ENCODE measurements at places on chromosomes 1 and 21. TPM values are rescaled to one million over a fixed set of nuclear protein-coding genes. Genes with fewer than 3 reads are reported as not detected.

- peaks cover 3% of the 10 kb centered on the region for H3K27me3 ChIP-seq
- no peak for DNase-seq
- no peaks in the 10 kb centered on the region for H3K4me1 ChIP-seq
- no peak overlapping the region for H3K4me3 ChIP-seq
- H3K36me3 ChIP-seq: no peaks in the 10 kb centered on the region
Measured at GRCh38 chr1:67618285-67619018, 66.5 kb upstream of the GADD45A start.

GRCh38 chr21:39392981-39393380 lies 44.1 kb upstream of the HMGN1 start:
- H3K4me3 ChIP-seq: no peak overlapping the region
- H3K27me3 ChIP-seq: no peaks in the 10 kb centered on the region
- no peak overlapping the region for H3K27ac ChIP-seq
- H3K4me1 ChIP-seq: peaks cover 11% of the 10 kb centered on the region

GRCh38 chr21:44357064-44357837 lies 3.8 kb downstream of the TRPM2 start:
- DNase-seq: no peak
- no peak overlapping the region for H3K27ac ChIP-seq
- peaks cover 47% of the 10 kb centered on the region for H3K4me1 ChIP-seq

GRCh38 chr1:50237056-50237455 lies 128.3 kb downstream of the ELAVL4 start:
- no peak overlapping the region for H3K4me3 ChIP-seq
- DNase-seq: no peak
- H3K4me1 ChIP-seq: no peaks in the 10 kb centered on the region
- no peaks in the 10 kb centered on the region for H3K27me3 ChIP-seq
- H3K27ac ChIP-seq: no peak overlapping the region

DNA sequence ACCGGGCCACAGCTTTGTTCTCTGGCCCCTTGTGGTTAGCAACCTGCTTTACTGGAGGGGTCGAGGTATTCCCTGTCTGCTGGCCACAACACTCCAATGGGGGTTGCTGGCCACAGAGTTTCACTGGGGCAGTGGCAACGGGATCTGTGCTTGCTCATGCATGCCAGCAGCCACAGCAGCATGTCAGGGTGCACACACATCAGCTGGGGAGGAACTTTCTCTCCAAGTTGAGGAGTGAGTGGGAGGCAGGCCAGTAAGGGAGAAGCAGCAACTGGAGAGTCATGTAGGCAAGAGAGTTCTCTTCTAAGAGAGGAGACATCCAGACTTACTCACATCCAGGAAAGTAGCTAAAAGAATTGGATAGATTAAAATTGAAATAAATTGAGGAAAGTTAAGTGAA lies 38.0 kb downstream of the SAMD13 start:
- H3K36me3 ChIP-seq: peaks cover 7% of the 10 kb centered on the region
- peaks cover 2% of the 10 kb centered on the region for H3K27me3 ChIP-seq
- H3K4me1 ChIP-seq: peaks cover 2% of the 10 kb centered on the region
- H3K4me3 ChIP-seq: no peak overlapping the region
- DNase-seq: no peak
- H3K27ac ChIP-seq: no peak overlapping the region

DNA sequence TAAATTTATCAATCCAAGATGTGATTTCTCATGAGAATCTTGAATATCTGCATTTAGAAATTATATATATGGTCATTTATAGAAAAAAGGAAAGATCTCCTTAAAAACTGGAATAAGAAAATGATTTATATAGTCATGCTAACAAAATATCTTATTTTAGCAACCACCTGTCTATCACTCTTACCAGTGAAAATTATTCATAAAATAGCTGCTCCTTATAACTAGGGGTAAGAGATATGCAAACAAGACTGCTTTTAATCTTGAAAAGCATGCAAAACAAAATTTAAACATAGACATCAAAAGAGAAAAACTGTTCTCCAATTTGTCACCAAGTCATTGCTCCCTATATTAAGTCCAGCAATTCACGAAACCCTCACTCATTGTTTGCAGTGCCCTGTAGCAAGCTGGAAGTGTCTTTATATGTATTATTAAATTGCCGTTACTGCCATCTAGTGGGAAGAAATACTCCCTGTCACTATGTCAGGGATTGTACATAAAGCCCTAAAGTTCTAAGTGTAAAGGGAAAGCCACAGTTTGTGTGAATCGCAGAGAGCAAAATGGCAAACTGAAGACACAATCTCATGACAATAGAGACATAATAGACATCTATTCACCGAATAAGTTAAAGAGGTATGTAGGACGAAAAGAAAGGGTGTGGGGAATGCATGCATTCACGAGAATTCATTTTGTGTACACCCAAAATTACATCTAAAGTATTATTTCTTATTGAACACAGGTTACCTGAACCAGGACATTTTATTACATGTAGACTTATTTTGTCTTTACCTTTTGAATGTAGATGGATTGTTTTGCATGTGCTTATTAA lies 600.5 kb downstream of the USP25 start:
- no peak overlapping the region for H3K27ac ChIP-seq
- H3K4me1 ChIP-seq: no peaks in the 10 kb centered on the region
- no peaks in the 10 kb centered on the region for H3K36me3 ChIP-seq
- DNase-seq: no peak

GRCh38 chr1:53614231-53615021 lies 124.5 kb downstream of the GLIS1 start:
- H3K4me3 ChIP-seq: no peak overlapping the region
- peaks cover 2% of the 10 kb centered on the region for H3K36me3 ChIP-seq
- no peak overlapping the region for H3K27ac ChIP-seq
- H3K4me1 ChIP-seq: no peaks in the 10 kb centered on the region

The SH2D1B gene
- not detected for total RNA-seq

The VASH2 gene
- total RNA-seq: 0.08 TPM

The COL11A1 gene
- not detected for total RNA-seq

All from activated naive CD8-positive, alpha-beta T cell treated with anti-CD3 and anti-CD28 coated beads, Interleukin-2, amount 10 ng/mL, durations not matched to agents 7 days and 5 days (primary cell).